ENCODE measurements at places on chromosomes 2 and 18.

DNA sequence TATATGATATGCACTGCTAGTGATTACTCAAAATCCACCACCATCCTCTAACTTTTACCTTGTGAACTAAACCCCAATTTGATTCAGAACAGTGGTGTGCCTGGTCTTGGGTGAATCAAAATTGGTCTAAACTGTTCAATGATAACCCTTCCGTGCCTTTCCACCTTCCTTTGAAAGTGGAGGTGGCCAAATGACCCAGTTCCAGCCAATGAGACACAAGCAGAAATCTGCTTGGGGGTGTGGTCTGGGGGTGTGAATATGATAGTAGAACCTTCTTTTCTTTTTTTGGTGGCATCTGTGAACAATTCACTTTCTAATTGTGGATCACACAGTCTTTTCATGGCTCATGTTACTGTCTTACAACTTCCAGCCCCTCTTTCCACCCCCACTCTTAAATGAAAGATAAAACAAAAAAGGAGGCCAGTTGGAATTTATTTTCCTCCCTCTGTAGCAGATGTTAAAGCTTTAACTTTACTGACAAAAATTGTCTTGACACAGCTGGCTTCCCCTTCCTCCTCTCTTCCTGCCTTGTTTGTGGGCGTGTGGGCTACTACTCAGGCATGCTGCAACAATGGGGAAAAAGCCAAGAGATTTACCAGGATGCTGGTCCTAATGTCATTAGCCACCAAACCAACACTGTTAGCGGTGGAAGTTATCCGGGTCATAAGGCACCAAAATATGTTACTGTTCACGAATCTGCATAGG is 58.8 kb upstream of the ANKRD44 start:
- DNase-seq, result no peak

DNA sequence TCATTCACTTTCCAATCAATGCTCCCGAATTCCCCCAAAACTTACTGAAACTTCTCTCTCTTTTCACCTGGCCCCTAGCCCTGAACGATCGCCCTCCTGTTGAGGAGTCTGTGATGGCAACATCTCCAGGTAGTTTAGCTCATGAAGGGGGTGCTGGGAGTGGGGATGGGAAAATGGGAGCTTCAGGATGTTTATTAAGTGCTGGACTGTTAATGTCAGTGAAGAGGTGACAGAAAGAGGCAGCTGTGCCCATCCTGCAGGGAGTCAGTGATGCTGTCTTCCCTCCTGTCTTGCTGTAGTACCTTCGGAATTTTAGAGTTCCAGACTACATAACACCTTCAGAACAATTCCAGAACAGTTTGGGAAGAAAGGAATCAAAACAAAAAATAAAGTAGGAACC is 308.8 kb downstream of the ALK start:
- no peak for DNase-seq

- DNase-seq, result no peak
Measured at GRCh38 chr2:154484338-154485099, 214.0 kb upstream of the KCNJ3 start.

DNA sequence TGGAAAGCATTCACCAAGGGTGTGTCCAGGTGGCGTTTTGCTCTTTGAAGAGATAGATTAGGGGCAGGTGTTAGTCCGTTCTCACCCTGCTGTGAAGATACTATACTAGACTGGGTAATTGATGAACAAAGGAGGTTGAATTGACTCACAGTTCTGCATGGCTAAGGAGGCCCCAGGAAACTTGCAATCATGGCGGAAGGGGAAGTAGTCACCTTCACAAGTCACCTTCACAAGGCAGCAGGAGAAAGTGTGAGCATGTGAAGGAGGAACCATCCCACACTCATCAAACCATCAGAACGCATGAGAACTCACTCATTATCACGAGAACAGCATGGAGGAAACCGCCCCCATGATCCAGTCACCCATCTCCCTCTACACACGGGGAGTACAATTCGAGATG is 135.7 kb upstream of the NFATC1 start:
- DNase-seq, result no peak

GRCh38 chr2:212995920-212996319 is 155.5 kb downstream of the IKZF2 start:
- DNase-seq, result no peak

DNA sequence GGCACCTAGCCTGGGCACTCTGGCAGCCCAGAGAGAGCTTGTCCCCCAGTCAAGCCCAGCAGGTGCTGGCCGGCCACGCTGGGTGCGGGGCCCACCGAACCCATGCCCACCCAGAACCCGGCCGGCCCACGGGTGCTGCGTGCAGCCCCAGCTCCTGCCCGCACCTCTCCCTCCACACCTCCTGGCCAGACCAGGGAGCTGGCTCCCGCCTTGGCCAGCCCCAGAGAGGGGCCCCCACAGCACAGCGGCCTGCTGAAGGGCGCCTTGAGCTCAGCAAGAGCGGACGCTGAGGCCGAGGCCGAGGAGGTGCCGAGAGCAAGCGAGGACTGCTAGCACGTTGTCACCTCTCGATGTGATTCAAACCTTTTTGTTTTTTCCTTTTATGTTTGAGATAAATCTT is 407.0 kb upstream of the KCNJ3 start:
- no peak for DNase-seq

- no peak for DNase-seq
Measured at GRCh38 chr2:226247289-226248275, 552.0 kb downstream of the IRS1 start.

GRCh38 chr18:45688833-45689232 is 35.1 kb upstream of the SLC14A1 start:
- DNase-seq, result no peak

GRCh38 chr2:138730497-138731030 is 49.6 kb downstream of the NXPH2 start:
- no peak for DNase-seq

DNA sequence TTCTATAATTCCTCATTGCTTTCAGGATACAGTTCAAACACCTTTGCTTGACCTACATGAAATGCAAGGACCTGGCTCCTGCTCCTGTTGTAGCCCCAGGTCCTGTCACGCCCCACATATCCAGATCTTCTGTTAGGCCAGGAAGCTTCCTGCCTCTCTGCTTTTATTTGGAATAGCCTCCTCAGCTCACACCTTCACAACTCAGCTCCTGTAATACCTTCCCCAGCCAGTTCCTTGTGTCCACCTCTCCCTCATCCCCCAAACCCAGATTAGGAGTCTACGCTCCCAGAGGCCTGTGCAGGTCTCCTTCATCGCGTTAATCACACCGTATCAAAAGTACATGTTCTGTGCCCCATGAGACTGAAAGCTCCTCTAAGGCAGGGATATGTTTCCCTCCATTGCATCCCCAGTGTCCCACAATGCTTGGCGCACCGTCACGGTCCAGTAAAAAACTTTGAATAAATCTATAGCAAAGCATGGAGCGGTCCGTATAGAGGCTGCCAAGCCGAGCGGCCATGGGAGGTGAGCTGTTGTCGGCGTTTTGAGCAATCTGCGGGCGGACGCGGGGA is 371 bp downstream of the MDH1B start:
- DNase-seq, result peak; percentile 22

Data from Caco-2 (cell line).